Kasumi-1 (cell line): ENCODE measurements at places on chromosomes 16 and 17.

GRCh38 chr17:14203388-14203787 lies 33.3 kb downstream of the CDRT15 start:
- peak; percentile 1 for DNase-seq

DNA sequence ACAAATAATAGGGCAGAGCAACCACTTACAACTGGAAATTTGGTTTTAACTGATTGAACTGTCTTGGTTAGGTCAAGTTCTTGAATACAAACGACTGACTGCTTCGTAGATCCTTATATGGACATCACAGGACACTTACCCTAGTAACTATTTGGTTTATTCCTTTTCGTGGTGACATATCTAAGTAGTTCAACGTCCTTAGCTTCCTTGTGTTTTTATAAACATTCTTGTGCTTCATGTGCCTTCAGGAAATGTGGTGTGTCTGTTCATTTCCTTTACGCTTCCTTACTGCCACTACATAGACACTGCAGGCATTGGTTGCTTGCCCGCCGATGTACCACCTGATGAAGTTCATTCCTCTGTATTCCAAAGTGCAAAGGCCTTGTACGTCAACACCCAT lies 59.3 kb downstream of the USP10 start:
- DNase-seq = peak; percentile 90

DNA sequence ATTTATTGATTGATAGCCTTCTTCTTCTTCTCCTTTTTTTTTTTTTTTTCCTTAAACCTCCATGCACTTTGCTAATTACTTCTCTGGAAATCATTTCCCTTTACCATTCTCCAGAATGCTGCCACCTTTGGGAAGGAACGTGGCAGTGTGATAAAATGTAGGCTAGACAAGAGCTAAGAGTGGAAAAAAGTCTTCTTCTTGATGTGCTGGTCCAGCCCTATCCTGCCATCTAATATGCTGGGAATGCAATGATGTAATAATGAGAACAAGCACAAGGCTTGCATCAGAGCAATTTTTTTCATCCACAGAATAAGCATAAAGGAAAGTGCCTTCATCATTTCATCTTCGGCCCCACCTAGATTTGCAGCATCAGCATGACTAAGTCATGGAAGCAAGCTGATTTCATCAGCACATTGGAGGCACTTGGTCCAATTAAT lies 128.7 kb upstream of the ZFHX3 start:
- no peak for DNase-seq

DNA sequence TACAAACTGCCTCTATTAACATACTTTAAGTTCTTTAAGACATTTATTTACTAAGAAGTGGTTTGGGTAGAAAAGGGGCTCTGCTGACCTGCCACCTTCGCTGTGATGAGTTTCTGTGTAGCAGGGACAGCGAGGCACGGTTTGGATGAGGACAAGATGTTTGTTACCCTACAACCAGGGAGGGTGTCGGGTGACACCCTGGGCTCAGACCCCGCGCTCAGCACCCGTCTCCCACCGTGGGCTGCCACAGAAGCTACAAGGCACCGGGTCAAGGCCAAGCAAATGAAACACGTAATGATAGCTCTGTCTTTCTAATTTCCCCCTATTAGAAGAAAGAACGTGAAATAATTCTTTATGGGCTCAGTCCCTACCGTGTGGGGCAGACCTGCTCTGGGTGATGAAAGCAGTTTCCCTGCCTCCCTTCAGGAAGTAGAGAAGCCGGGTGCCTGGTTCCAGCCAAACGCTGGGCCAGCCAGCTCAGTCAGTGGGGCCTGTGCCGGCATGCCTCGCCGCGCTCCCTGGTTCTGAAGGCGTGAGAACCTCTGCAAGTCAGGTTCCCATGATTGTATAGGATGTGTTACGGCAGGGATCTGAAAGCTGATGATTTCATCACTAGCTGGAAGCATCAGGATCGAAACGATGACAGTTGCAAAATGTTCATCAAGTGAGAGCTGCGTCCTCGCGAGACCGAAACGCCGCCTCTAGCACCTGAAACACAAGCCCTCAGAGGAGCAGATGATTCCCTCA lies 3.9 kb downstream of the ZNF750 start:
- DNase-seq = no peak
